ENCODE measurements at places on chromosomes 2 and 18. TPM values are rescaled to one million over a fixed set of nuclear protein-coding genes. Genes with fewer than 3 reads are reported as not detected.

GPBAR1 gene
- total RNA-seq = under 0.01 TPM

UCN gene
- 1.2 TPM for total RNA-seq

CCDC148 gene
- total RNA-seq = 1.0 TPM

KIAA2012 gene
- under 0.01 TPM for total RNA-seq

CUL3 gene
- 63.4 TPM for total RNA-seq

- no peak overlapping the region for H3K4me3 ChIP-seq
- no peaks in the 10 kb centered on the region for H3K36me3 ChIP-seq
- H3K4me1 ChIP-seq = no peaks in the 10 kb centered on the region
- H3K27me3 ChIP-seq = no peaks in the 10 kb centered on the region
- no peak overlapping the region for H3K27ac ChIP-seq
These were observed 748.4 kb upstream of the NRXN1 start for GRCh38 chr2:51780353-51780752.

DNA sequence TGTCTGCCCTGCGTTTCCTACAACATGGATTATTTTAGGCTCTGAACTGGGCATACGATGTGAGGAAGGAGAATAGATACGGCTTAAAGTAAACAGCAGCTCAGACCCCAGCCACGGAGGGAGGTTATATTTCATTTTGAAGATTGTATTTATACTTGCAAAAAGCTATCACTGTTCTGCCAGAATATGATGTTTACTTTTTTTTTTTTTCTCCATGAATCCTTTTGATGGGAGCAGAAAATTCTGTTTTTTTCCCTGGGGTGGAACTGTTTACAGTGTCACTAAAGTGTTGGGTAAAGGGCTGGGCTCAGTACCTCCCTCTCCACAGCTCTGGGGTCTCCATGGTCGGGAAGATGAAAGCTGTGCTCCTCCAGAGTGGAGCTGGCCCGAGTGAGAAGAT, 13.1 kb downstream of the PCARE start:
- H3K27me3 ChIP-seq = peaks cover 5% of the 10 kb centered on the region
- no peaks in the 10 kb centered on the region for H3K36me3 ChIP-seq
- no peaks in the 10 kb centered on the region for H3K4me1 ChIP-seq
- H3K4me3 ChIP-seq = no peak overlapping the region
- H3K27ac ChIP-seq = no peak overlapping the region
- no peak for DNase-seq

DNA sequence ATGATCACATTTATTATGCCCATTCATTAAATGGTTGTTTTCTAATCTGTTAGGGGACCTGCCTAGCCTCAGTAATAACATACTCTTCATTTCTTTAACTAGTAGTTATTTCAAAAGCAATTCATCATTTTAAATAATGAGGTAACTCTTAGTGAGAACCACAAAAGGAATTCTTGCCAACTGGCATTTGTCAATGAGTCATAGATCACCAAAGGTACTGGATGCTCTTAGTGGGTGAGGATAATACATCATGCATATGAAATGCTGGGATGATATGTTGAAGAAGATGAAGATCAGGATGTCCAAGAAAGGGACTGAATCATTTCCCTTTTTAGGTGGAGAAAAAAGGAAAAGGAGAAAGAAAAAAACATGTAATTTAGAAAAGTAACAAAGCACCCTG, 826.2 kb upstream of the DDX18 start:
- no peaks in the 10 kb centered on the region for H3K36me3 ChIP-seq
- H3K27ac ChIP-seq = no peak overlapping the region
- no peaks in the 10 kb centered on the region for H3K4me1 ChIP-seq

- no peaks in the 10 kb centered on the region for H3K27me3 ChIP-seq
- H3K4me1 ChIP-seq = no peaks in the 10 kb centered on the region
- peaks cover 2% of the 10 kb centered on the region for H3K36me3 ChIP-seq
- no peak overlapping the region for H3K4me3 ChIP-seq
These were observed 26.4 kb downstream of the SLC66A2 start for GRCh38 chr18:79924814-79925731.

DNA sequence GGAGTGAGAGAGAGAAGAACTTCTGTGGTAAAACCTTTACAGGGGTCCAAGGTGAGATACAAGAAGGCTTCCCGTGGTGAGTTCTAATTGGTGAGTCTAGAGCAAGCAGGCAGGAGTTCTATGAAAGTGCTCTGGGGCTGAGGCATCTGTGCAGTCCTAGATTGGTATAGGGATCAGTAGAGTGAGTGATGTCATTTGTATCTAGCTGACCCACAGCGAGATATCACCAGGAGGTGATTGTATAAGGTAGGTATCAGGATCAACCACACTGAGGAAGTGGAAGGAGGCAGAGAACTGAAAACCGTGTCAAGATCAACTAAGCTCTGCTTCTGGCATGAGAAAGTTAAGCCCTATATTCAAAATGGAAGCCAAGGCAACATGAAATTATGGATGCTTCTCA, 1648.9 kb upstream of the TMEFF2 start:
- H3K4me3 ChIP-seq = no peak overlapping the region
- no peaks in the 10 kb centered on the region for H3K4me1 ChIP-seq
- no peak overlapping the region for H3K27ac ChIP-seq
- no peaks in the 10 kb centered on the region for H3K36me3 ChIP-seq

GRCh38 chr2:182043861-182044260, 58.2 kb downstream of the PPP1R1C start:
- no peak overlapping the region for H3K27ac ChIP-seq
- H3K27me3 ChIP-seq = no peaks in the 10 kb centered on the region
- peaks cover 8% of the 10 kb centered on the region for H3K4me1 ChIP-seq

DNA sequence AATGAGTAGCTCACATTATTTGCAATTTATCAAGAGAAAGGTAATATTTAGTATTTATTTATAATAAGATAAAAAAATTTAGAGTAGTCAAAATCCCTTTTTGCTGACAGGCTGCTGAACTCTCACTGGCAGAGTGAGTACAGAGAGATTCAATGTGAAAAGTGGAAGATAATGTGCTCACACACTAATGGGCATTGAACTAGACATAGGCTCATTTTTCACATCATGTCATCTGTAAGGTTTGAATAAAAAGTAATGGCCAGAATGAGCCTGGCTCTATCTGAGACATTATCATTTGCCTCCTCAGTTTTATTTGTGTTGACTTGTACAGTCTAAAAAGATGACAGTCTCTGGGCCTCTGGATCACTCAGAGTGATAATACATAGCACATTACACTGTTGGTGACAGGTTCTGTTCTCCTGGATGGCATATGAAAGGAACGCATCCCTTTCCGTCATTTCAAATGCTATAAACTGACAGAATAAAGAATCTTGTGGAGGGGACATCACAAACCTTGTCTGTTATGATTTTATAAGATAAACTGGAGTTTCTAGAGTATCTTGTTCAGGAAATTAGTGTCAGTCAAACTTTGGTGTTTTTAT, 812.9 kb downstream of the NR4A2 start:
- H3K4me3 ChIP-seq = no peak overlapping the region
- no peak overlapping the region for H3K27ac ChIP-seq
- no peaks in the 10 kb centered on the region for H3K4me1 ChIP-seq
- no peaks in the 10 kb centered on the region for H3K27me3 ChIP-seq
- DNase-seq = no peak

DNA sequence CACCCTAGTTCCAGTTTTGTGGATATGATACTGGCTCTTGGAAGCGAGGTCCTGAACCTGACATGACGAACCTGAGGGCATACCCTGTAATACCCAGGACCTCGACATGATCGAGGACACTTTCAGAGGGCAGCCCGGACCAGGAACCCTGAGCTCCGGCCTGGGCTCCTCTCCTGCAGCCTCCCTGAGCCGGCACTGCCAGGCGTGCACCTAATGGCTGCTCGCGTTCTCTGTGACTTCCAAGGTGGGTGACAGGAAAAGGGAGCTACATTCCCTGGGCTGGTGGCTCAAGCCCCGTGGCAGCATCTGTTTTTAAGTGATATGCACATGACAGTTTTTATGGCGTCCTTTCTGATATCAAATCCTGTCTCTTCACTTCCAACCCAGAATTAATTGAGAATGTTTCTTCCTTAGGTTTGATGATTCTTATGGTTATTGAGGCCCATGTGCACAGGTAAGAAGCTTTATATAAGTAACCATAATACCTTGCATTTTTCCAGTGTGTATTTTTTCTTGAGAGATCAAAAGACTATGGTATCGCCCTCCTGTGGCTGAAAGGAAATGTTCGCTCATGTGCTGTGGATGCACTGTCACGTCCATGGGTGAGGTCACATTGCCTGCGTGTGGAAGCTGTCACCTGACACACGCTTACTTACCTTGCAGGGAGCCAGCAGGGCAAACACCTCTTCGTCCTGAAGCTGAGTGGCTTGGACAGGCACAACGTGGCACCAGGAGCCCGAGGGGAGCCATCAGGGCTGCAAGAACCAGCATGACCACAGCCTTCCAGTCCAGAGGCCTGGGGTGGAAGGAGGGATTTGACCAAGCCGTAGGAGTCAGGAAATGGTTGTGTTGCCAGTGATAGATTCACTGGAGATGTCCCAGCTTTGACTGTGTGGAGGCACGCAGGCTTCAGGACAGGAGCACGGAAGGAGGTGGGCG, 367.4 kb upstream of the MYT1L start:
- no peaks in the 10 kb centered on the region for H3K27me3 ChIP-seq
- DNase-seq = no peak

DNA sequence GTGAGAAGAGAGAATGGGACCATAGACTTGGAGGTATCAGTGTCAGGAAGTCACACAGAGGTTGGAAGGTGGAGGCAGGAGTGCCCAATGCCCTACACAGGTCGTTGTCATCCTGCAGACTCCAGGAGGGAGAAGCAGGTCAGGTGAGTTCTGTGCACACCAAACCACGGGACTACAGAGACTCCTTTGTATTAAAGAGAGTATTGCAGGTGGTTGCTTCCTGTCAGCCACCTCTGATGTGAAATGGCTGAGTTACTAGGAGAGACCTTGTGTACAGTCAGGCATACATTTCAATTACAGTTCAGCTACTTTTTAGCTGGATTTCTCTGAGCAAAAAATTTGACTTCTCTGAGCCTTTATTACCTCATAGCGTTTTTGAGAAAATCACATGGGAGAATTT, 51.6 kb downstream of the SPP2 start:
- no peaks in the 10 kb centered on the region for H3K36me3 ChIP-seq
- no peak overlapping the region for H3K4me3 ChIP-seq
- no peaks in the 10 kb centered on the region for H3K4me1 ChIP-seq

DNA sequence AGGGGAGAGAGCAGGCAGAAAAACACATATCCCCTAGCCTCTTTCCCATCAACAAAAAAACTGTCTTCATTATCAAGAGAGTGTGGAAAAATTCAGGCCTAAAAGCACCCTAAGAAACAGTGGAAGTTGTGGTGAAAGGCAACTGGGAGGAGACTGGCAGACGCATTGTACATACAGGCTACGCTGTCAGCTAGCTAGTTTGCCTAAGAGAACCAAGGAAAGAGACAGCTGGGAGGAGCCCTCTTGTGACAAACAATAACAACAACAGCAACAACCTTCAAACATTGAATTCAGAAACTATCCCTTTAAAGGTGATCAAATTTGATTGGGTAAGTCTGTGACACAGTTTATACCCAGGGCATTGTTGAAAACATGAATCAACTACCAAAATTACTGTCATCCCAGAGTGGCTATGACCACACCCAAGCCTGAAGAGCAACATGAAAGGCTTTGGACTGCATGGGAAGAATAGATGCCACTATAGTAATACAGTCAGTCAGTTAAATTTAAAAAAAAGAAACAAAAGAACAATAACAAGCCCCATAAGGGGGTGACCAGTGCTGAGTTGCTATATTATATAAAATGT, 88.9 kb upstream of the CRIM1 start:
- H3K27ac ChIP-seq = no peak overlapping the region
- DNase-seq = no peak
- no peaks in the 10 kb centered on the region for H3K27me3 ChIP-seq
- no peaks in the 10 kb centered on the region for H3K4me1 ChIP-seq
- H3K4me3 ChIP-seq = no peak overlapping the region
